ENCODE measurements at places on chromosomes 2 and 18. TPM values are rescaled to one million over a fixed set of nuclear protein-coding genes. Genes with fewer than 3 reads are reported as not detected.

RNF103 gene
- 53.9 TPM for total RNA-seq

KATNAL2 gene
- 39.1 TPM for total RNA-seq

OTX1 gene
- not detected for total RNA-seq

CTAGE1 gene
- not detected for total RNA-seq

CXCR4 gene
- not detected for total RNA-seq

LBX2 gene
- total RNA-seq: 1.1 TPM

CHRNG gene
- total RNA-seq: not detected

RAMP1 gene
- 113 TPM for total RNA-seq

NPPC gene
- total RNA-seq: not detected

PFN4 gene
- not detected for total RNA-seq

FOXI3 gene
- 2.2 TPM for total RNA-seq

TTR gene
- not detected for total RNA-seq

KIAA2012 gene
- total RNA-seq: not detected

PLCL1 gene
- total RNA-seq: 17.1 TPM

LOXHD1 gene
- 0.45 TPM for total RNA-seq

TBC1D8 gene
- 179 TPM for total RNA-seq

PPP1CB gene
- 324 TPM for total RNA-seq

FAM237A gene
- not detected for total RNA-seq

STK25 gene
- 127 TPM for total RNA-seq

COL3A1 gene
- total RNA-seq: 116 TPM

SPAG16 gene
- 137 TPM for total RNA-seq

CROCC2 gene
- total RNA-seq: not detected

IL36RN gene
- not detected for total RNA-seq

HAAO gene
- not detected for total RNA-seq

KCTD1 gene
- total RNA-seq: 7.1 TPM

GALR1 gene
- not detected for total RNA-seq

CYP27A1 gene
- total RNA-seq: 44.2 TPM

NOL4 gene
- total RNA-seq: 1.8 TPM

TMEM200C gene
- total RNA-seq: not detected

CPO gene
- 0.37 TPM for total RNA-seq

LIPG gene
- total RNA-seq: 3.5 TPM

NCKAP5 gene
- 8.0 TPM for total RNA-seq

IGFBP2 gene
- total RNA-seq: 529 TPM

AGAP1 gene
- 23.1 TPM for total RNA-seq

NLRC4 gene
- total RNA-seq: 0.45 TPM

TMEM150A gene
- total RNA-seq: not detected

SLC5A7 gene
- 7.0 TPM for total RNA-seq

LYG2 gene
- not detected for total RNA-seq

CFC1 gene
- total RNA-seq: 7.8 TPM

TRIM54 gene
- total RNA-seq: not detected

ANKRD53 gene
- total RNA-seq: 0.45 TPM

CREG2 gene
- total RNA-seq: not detected

MARCHF7 gene
- total RNA-seq: 65.2 TPM

TDRD15 gene
- total RNA-seq: not detected

HOXD3 gene
- 1.5 TPM for total RNA-seq

MOCOS gene
- total RNA-seq: 1.5 TPM

FOXD4L1 gene
- not detected for total RNA-seq

HOXD1 gene
- not detected for total RNA-seq

TNS1 gene
- total RNA-seq: 145 TPM

MTLN gene
- total RNA-seq: 426 TPM

IL1RL1 gene
- total RNA-seq: 20.4 TPM

ALK gene
- 0.92 TPM for total RNA-seq

MAPK4 gene
- 86.0 TPM for total RNA-seq

SCN7A gene
- 15.1 TPM for total RNA-seq

Measured in stomach (tissue), 19 donors.